Adrenal gland (tissue), 19 donors: ENCODE measurements at places on chromosomes 6 and 20. TPM values are rescaled to one million over a fixed set of nuclear protein-coding genes. Genes with fewer than 3 reads are reported as not detected.
A peak's percentile ranks its signal among the peaks of the same experiment; 100 is the strongest.

The GMPR gene
- polyA plus RNA-seq, result 49.1 TPM

- no peak overlapping the region for H3K27ac ChIP-seq
- H3K36me3 ChIP-seq, result no peaks in the 10 kb centered on the region
- no peak overlapping the region for H3K4me3 ChIP-seq
- H3K27me3 ChIP-seq, result no peaks in the 10 kb centered on the region
- H3K4me1 ChIP-seq, result no peaks in the 10 kb centered on the region
- no peak for DNase-seq
Measured at GRCh38 chr6:88216182-88216581, 50.0 kb upstream of the CNR1 start.

The PPP1R18 gene
- 115 TPM for polyA plus RNA-seq

GRCh38 chr6:127841811-127842210 lies 59.0 kb downstream of the THEMIS start:
- H3K36me3 ChIP-seq, result no peaks in the 10 kb centered on the region
- H3K4me3 ChIP-seq, result no peak overlapping the region
- no peak overlapping the region for H3K27ac ChIP-seq
- DNase-seq, result no peak
- no peaks in the 10 kb centered on the region for H3K27me3 ChIP-seq

DNA sequence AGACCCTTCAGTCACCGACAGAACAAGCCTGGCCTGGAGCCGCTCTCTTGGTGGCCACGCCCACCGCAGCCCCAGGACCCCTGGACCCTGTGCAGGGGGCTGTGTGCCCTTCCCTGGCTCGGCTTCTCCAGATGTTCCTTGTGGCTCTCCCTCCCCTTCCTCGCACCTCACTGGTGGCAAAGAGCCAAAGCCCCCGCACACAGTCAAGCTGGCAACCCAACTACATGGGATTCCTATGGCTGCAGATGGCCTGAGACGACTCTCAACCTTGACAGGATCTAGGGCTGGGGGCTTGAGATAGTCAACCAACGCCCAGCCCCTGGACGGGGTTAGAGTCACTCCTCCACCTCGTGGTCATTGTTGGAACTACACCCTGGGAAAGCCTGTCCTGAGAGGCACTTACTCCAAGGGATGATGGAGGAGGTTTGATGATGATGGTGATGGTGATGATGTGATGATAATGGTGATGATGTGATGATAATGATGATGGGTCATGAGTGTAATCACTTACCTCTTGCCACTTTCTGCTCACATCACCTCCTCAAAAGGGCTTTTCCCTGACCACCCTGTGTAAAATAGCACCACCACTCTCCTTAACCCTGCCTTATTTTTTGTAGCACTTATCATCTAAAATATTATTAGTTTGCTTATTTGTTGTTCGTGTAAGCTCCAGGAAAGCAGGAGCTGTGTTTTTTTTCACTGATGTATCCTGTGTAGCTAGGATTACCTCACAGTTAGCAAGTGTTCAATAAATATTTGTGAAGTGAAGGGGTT lies 278.4 kb downstream of the LRFN2 start:
- H3K4me3 ChIP-seq, result no peak overlapping the region
- no peaks in the 10 kb centered on the region for H3K36me3 ChIP-seq
- DNase-seq, result peak; percentile 66
- peaks cover 8% of the 10 kb centered on the region for H3K27me3 ChIP-seq
- no peak overlapping the region for H3K27ac ChIP-seq

DNA sequence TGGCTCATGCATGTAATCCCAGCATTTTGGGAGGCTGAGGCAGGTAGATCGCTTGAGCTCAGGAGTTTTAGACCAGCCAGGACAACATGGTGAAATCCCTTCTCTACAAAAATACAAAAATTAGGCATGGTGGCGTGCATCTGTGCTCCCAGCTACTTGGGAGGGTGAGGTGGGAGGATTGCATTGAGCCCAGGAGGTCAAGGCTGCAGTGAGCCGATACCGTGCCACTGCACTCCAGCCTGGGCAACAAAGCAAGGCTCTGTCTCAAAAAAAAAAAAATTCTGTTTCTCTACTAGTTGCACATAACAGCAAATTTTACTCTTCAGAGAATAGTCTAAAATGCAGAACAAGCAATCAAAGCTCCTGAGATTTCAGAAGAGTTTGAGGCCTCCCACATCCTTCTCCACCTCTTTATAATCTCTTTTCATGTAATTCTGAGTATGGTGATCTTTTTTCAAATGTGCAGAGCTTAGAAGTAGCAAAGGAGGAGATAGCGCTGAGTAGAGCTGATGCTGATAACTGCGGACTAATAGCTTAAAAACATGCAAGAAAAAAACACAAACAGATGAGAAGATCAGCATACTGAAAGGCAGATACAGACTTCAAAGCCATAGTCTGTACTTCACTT lies 23.3 kb downstream of the LRRN4 start:
- peaks cover 16% of the 10 kb centered on the region for H3K36me3 ChIP-seq
- H3K4me1 ChIP-seq, result peaks cover 57% of the 10 kb centered on the region
- H3K27ac ChIP-seq, result no peak overlapping the region
- no peaks in the 10 kb centered on the region for H3K27me3 ChIP-seq
- H3K4me3 ChIP-seq, result no peak overlapping the region
- DNase-seq, result no peak

The NEURL2 gene
- polyA plus RNA-seq, result 1.0 TPM

DNA sequence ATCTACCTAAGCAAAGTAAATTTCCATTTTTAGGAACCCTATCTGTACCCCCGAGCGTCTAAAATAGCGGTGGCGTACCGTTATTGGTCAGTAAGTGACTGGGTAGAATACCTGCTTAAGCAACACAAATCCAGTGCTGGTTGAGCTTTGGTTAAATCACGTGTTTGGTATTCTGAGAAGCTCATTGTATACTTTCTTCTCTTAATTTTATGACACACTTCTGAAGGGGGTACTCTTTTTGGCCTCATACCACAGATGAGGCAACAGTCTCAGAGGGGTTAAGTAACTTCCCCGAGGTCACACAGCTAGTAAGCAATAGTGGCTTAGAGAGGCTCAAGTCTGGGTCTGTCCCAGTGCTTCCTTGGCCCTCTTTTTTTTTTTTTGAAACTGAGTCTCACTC lies 151.2 kb downstream of the TFAP2C start:
- peaks cover 18% of the 10 kb centered on the region for H3K4me1 ChIP-seq
- H3K36me3 ChIP-seq, result no peaks in the 10 kb centered on the region
- H3K4me3 ChIP-seq, result no peak overlapping the region
- H3K27ac ChIP-seq, result peak overlapping the region; percentile 51
- DNase-seq, result no peak

The CDC25B gene
- polyA plus RNA-seq, result 5.5 TPM

GRCh38 chr6:111609028-111609820 lies 3.5 kb upstream of the TRAF3IP2 start:
- H3K27ac ChIP-seq, result no peak overlapping the region
- no peak for DNase-seq
- H3K36me3 ChIP-seq, result no peaks in the 10 kb centered on the region
- H3K27me3 ChIP-seq, result no peaks in the 10 kb centered on the region
- peaks cover 15% of the 10 kb centered on the region for H3K4me1 ChIP-seq

GRCh38 chr20:51404297-51405060 lies 138.0 kb downstream of the NFATC2 start:
- no peaks in the 10 kb centered on the region for H3K27me3 ChIP-seq
- no peak overlapping the region for H3K4me3 ChIP-seq
- no peaks in the 10 kb centered on the region for H3K36me3 ChIP-seq
- H3K27ac ChIP-seq, result no peak overlapping the region

DNA sequence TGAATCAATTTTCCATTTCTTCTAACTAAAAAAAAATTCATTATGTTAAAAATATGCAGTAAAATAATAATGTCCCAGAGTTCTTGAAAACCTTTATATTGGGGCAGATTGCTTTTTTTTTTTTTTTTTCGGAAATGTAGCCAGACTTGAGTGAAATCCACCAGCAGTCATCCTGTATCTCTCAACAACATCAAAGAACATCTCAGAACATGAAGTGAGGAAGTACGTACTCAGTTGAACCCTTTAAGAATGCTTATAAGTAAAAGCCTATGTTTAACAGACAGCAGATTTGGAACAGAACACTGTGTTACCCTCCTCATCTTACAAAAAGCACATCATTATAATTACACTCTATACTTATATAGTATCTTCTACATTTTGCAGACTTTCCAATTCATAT lies 51.0 kb upstream of the SUPT3H start:
- no peaks in the 10 kb centered on the region for H3K36me3 ChIP-seq
- no peak for DNase-seq
- H3K4me3 ChIP-seq, result no peak overlapping the region
- H3K4me1 ChIP-seq, result peaks cover 11% of the 10 kb centered on the region
- no peak overlapping the region for H3K27ac ChIP-seq

DNA sequence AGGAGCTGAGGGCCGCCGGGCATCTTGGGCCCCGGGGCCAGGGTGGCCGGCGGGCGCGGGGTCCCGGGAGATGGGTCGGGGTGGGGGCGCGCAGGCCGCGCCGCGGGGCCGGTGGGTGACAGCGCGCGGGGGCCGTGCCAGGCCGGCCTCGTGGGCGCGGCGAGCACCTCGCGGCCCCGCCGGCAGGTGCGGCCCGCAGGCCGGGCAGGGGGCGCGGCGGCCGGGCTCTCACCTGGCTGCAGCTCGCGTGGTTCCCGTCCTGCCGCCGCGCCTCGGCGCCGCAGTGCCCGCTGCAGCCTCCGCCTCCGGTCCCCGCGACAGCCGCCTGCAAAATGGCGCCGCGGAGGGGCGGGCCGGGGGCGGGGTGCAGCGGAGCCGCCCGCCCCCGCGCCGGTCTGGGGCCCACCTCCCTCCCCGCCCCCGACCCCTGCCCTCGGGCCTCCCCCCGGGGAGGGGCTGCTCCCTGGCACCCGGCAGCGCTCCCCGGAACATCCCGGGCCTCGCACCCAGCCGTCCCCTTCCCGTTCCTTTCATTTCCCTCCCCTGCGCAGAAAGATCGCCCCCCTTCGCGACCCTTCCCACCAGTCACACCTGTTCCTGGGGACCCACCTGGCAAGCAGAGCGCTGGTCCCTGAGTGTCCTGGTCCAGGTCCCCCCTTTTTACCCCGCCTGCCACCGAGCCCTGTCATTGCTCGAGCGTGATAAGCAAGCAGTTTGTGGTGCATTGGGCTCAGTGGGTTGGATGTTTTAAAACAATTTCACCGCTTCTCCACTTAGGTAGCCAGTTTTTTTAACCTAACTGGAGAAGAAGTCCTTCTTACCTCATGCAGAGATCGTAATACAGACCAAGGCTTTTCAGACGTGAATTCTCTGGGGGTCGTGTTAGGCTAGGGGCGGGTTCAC lies at the start of gene SLC23A2:
TSS of gene SLC23A2 (minus strand) at position 337 of the 903 bp plus-strand sequence. CDS start 68,948 bp downstream, outside the sequence.
- H3K36me3 ChIP-seq, result no peaks in the 10 kb centered on the region
- peak within 1 kb of the TSS; percentile 66 for H3K27ac ChIP-seq
- H3K4me1 ChIP-seq, result peaks cover 30% of the 10 kb centered on the region
- no peaks in the 10 kb centered on the region for H3K27me3 ChIP-seq

- H3K4me3 ChIP-seq, result no peak overlapping the region
- no peak for DNase-seq
- H3K27ac ChIP-seq, result no peak overlapping the region
- H3K27me3 ChIP-seq, result no peaks in the 10 kb centered on the region
- H3K4me1 ChIP-seq, result no peaks in the 10 kb centered on the region
Measured at GRCh38 chr6:47400581-47400980, 77.0 kb upstream of the CD2AP start.

- H3K27ac ChIP-seq, result no peak overlapping the region
- H3K4me1 ChIP-seq, result no peaks in the 10 kb centered on the region
- H3K27me3 ChIP-seq, result no peaks in the 10 kb centered on the region
- DNase-seq, result no peak
- H3K36me3 ChIP-seq, result no peaks in the 10 kb centered on the region
- H3K4me3 ChIP-seq, result no peak overlapping the region
Measured at GRCh38 chr20:38198238-38198861, 33.3 kb upstream of the TGM2 start.

DNA sequence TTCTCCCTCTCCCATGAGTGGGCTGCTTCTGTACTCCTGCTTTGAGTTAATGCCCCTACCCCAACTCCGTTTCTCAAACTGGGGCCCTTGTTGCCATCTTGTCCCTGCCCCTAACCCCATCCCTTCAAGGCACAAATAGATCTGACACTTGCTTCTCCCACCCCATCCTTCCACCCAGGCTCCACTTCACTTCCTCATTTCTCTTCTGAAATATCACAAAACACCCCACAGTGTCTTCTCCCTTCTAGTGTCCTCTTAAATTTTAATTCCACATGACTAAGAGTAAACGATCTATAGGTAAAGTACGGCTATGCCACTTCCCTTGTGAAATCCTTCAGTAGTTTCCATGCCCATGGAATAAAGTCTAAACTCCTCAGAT lies 571.6 kb upstream of the NOX3 start:
- no peaks in the 10 kb centered on the region for H3K27me3 ChIP-seq
- no peak for DNase-seq
- H3K4me1 ChIP-seq, result peaks cover 7% of the 10 kb centered on the region
- H3K36me3 ChIP-seq, result no peaks in the 10 kb centered on the region
- no peak overlapping the region for H3K27ac ChIP-seq
- H3K4me3 ChIP-seq, result no peak overlapping the region

- no peaks in the 10 kb centered on the region for H3K4me1 ChIP-seq
- no peaks in the 10 kb centered on the region for H3K27me3 ChIP-seq
- H3K4me3 ChIP-seq, result no peak overlapping the region
- no peaks in the 10 kb centered on the region for H3K36me3 ChIP-seq
- DNase-seq, result no peak
Measured at GRCh38 chr20:15772826-15773225, 800.4 kb downstream of the KIF16B start.

DNA sequence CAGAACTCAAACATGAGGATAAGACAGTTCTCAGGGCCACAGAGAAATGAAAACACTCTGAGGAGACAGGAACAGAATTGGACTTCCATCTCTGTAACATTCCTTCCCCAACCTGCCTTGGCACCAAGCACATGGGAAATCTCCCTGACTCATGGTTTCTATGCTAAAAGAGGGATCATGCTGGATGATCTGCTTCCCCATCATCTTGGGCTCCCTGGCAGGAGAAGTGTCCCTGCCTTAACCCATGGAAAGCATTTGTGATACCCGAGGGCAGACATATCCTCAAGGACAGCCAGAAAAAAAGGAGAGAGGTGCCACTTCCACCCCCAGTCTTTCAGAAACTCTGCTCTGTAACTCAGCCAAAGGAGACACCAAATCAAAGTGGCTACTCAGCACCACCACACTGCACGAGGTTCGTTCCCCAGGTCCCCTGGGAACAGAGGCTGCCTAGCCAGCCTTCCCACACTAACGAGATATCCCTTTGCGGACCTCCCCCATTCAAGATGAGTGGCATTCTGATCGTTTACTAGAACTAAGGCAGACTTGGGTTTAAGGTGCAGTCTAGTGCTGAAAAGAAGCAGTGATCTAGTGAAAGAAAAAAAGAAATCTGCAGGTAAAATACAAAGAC lies 34.8 kb downstream of the BLOC1S5 start:
- H3K36me3 ChIP-seq, result no peaks in the 10 kb centered on the region
- no peaks in the 10 kb centered on the region for H3K27me3 ChIP-seq
- no peak overlapping the region for H3K4me3 ChIP-seq
- no peaks in the 10 kb centered on the region for H3K4me1 ChIP-seq

GRCh38 chr20:48421547-48421946 lies 406.3 kb downstream of the PREX1 start:
- no peak overlapping the region for H3K27ac ChIP-seq
- no peak for DNase-seq
- peaks cover 5% of the 10 kb centered on the region for H3K27me3 ChIP-seq
- no peak overlapping the region for H3K4me3 ChIP-seq
- H3K4me1 ChIP-seq, result no peaks in the 10 kb centered on the region

The UBR2 gene
- 21.4 TPM for polyA plus RNA-seq

The HSPA1L gene
- 1.0 TPM for polyA plus RNA-seq
